EH (cell line): ENCODE measurements at places on chromosomes 11 and 22.

DNA sequence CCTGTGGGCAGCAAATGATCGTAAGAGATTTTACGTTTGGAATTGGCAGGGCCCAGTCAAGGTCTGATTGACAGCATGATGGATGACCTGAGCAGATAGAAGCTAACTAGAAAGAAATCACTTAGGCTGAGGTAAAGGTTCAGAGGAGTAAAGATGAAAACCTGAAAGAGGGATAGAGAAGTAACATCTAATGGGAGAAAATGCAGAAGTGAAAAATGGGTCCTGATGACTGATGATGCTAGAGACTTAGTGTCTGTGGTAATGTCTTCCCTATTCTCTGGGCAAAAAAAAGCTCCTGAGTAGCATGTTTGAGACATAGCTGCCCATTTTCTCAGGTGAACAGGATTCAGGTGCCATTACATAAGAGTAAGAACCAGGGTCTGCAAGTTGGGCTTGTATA is 628.8 kb upstream of the ANO5 start:
- no peak for DNase-seq

- DNase-seq = no peak
These were observed 8.4 kb upstream of the MS4A15 start for GRCh38 chr11:60748225-60748624.

DNA sequence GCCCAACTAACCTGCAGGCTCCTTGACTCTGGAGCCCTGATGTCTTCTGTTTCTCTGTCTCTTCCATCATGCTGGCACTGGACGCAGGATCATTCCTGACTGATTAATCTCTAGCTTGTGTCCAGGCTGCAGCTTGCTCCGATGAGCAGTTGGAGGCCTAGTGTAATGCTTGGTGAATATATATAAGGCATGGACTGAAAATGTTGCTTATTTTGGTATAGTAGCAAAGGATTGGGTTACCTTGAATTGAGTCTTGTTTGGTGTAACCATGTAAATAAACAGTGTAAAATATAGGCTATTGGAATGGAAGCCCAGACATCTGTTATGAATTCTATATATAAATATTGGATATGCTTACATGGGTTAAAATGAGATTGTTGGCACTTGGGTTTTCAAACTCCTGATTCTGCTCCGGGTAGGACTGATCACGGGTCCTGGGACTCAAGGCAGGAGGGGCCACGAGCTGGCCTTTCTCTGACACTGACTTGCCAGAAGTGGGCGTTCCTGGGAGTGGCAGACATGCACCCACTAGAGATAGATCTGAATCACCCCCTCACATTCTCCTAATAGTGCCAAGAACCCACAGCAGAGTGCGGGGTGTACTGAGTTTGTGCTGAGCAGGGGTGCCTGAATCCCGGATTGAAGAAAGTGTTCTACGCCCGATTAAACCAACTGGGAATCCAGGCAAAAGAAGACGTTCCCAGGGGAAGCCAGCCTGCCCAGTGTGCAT is 25.8 kb downstream of the LRP5 start:
- DNase-seq = peak; percentile 56

- DNase-seq = no peak
These were observed 3.4 kb downstream of the TIGD3 start for GRCh38 chr11:65357856-65358356.

DNA sequence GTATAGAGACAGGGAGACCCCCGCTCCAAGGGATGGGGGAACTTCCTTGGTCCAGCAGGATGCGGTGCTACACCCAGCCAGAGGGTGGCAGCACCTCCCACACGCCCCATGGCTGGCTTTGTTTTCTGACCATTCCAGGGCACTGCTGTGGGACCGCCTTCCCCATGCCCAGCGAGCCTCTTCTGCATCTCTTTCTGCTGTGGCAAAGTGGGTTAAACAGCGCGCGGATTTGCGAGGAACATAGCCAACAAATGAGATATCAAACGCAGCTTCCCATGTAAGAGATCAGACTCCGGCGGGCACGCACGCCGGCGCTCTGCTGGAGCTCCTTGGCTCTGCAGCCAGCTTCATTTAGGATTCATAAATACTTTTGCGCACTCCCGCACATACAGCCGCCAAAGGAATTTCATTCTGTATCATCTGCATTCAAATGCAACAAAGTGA is 485.8 kb upstream of the CADM1 start:
- DNase-seq = no peak

- DNase-seq = peak; percentile 85
These were observed 16.2 kb downstream of the BAD start for GRCh38 chr11:64268025-64268892.

DNA sequence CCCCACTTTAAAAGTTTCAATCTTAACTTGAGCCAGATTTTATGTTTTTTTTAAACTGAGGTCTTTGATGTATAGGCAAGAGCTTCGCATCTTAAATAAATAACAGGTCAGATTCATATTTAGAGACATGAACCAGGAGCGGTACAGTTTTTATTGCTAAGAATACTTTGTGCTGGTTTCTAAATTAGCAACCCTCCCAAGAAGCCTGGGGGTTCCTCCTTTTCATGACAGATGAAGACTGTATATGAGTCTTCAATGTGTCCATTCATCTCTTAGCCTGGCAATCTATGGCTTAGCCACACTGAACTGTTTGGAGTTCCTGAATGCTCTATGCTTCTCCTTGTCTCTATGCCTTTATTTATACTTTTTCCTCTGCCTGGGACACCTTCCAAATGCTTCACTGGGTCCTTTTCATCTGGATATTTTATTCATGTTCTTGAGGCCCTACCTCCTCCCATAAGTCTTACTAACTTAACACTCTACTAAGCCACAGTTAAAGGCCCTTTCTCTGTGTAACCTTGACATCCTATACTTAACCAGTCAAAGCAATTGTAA is 338.6 kb downstream of the INSC start:
- DNase-seq = no peak

DNA sequence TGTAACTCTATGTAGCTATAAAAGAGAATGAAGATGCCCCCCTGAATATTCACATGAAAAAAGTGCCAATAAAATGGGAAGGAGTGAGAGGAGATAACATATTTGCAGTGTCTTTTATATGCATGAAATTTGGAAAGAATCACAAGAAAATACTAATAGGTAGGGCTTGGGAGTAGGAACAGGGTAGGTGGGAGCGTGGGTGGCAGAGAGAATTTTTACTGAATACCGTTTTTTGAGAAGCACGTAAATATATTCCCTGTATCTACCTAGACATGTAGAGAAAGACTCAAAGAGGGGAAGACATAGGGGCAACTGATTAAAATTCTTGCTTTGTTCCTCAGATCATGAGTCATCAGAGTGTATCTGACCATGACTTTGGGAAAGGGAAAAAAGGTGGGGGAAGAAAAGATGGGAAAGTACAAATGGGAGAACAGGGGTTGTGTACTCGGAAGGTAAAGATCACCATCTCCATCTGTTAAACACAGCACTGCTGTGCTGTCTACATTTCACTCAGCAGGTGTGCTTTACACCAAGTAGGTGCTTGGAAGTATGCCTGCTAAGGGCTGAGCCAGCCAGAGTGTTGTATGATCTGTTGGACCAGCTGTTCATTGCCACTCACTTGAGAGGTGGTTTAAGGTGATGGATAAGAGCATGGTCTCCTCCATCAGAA is 16.0 kb downstream of the PRR5L start:
- peak; percentile 19 for DNase-seq

GRCh38 chr22:33076343-33076742 is 18.2 kb upstream of the SYN3 start:
- peak; percentile 3 for DNase-seq

- DNase-seq = no peak
These were observed 47.7 kb downstream of the COMMD9 start for GRCh38 chr11:36241497-36241896.

DNA sequence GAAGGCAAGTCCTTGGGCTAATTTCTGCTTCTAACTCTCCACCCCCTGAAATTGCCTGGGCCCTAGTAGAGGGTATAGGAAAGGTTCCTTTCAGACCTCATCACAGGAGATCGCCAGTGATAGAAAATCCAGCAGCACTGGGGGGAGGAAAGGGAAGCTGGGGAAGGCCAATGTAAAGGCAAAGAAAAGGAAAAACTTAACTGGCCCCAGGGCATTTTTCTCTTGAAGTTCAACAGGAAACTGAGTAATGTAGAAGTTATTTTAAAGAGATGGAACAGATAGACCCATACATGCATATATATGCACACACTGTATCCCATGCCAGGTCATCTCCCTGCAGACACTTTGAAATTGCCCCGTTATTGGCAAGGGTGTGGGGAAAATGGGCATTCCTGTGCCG is 134.0 kb downstream of the TRIM44 start:
- DNase-seq = peak; percentile 94

- no peak for DNase-seq
These were observed 12.2 kb downstream of the FBXO7 start for GRCh38 chr22:32486656-32487390.

GRCh38 chr22:32800158-32800882 is 1.2 kb upstream of the TIMP3 start:
- DNase-seq = no peak

- DNase-seq = no peak
These were observed 20.4 kb downstream of the TUG1 start for GRCh38 chr22:30989474-30989873.

DNA sequence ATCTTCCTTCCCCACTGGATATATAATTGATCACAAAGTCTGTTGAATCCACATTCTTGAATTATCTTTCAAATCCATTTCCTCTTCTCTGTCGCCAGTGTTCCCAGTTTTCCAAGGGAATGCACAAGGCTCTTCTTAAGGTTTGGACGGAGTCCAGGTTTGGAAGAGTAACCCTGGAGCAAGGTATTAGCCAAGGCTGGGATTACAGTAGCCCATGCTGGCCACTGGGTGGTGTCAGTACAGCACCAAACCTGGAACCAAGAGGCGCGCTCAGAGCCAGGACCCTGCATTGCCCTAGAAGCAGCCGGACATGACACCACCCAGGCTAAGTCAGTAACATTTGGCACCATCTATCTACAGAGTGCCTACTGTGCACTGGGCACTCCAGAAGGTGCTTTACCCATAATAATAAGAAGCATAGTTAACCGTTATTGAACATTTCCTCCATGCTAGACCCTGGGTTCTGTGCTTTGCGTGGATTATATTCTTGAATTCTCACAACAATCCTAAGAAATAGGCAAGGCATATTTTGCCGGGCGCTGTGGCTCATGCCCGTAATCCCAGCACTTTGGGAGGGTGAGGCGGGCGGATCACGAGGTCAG is 48.0 kb upstream of the CLPB start:
- DNase-seq = peak; percentile 83

DNA sequence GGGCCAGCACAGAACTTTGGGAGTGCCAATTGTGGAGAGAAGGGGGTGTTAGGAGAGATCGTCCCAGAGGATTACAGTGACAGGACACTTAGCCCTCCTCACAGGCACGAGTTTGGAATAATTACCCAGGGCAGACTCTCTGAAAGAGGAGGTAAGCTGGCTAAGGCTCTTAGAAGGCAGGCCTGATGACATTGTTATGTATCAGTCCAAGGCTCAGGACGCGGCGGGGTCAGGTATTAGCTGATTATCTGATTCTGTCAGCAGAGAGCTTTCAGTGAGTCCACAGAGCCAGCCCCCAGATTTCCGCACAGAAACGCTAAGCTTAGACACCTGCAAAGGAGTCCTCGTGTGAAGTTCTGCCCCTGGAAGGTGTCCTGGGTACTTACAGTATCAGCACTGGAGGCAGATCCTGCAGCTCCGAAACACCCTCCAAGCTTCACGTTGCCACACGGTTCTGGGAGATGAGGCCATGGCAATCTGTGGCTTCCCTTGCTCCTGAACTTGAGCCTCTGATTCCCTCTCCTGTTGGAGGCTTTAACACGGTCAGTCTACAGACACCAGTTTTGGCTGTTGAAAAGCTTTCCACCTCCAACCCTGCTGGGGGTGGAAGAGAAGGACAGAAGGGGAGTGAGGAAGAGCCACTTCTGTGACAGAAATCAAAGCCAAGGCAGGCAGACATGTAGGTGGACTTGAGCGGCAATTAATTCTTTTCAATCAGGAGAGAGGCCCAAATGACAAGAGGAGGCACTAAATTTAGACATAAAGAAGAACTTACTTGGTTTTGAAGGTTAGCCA is 123.6 kb upstream of the CADM1 start:
- no peak for DNase-seq

DNA sequence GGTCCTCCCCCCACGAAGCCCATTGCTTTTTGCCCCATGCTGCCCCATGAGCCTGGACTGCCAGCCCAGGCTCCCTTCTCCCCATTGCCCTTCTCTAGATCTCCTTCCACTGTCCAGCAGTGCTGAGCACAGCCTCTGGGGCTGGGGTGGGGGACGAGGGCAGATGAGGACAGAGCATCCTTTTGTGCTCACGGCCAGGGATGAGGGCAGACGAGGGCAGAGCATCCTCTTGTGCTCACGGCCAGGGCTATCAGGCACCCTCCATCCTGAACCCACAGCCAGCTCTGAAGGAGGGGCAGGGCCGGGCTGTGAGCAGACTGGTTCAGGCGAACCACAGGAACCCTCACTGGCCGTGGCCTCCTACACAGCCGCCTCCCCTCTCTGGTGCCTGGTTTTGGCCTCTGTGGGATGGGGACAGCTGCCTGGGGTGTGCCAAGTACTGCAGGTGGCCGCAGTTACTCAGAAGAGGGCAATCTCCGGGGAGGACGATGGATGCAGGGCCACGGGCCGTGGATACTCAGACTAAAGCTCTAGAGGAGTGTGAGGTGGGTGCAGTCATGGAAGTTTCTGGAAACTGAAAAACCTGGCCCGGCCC is 1258.8 kb downstream of the BRD1 start:
- DNase-seq = no peak

- DNase-seq = peak; percentile 93
These were observed 56.9 kb downstream of the MICAL2 start for GRCh38 chr11:12167061-12168000.

DNA sequence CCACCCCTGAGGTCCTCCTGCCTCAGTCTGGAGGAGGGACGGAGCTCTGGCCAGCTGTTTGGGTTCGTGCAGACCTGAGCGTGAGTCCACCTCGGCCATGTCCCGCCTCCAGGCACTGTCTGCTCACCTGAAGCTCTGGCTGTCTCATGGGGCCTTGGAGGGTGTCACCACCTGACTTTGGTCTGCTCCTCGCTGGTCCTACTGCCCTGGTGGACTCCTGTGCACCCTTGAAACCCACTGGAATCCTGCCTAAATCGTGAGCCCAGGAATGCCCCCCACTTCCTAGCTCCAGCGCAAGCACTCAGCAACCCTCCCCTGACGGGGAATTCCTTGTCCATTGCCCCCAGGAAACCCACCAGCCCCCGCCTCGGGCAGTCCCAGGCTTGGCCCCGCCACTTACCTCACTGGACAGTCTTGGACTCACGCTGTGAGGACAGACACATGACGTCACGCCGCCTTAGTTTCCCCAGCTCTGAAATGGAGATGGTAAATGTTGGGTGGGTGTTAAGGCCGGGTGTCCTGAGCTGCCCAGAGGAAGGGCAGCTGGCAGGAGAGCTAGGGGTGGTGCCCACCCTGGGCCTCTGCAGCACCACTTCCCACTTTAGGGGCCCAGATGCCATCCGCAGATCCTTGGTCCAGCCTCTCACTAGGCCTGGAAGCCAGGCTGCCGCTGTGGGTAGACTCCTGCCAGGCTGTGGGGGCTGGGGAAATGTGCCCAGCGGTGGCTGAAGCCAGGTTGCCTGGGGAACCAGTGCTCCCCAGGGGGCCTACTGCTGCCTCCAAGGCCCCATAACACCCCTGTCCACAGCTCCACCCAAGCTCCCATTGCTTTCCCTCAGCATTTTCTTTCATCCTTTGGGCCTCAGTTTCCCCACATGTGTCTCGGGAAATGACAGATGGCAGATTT is 18.2 kb upstream of the TBX1 start:
- no peak for DNase-seq

GRCh38 chr22:36760786-36761185 is 15.1 kb downstream of the IFT27 start:
- no peak for DNase-seq
